ENCODE measurements at places on chromosomes 3 and 15.

DNA sequence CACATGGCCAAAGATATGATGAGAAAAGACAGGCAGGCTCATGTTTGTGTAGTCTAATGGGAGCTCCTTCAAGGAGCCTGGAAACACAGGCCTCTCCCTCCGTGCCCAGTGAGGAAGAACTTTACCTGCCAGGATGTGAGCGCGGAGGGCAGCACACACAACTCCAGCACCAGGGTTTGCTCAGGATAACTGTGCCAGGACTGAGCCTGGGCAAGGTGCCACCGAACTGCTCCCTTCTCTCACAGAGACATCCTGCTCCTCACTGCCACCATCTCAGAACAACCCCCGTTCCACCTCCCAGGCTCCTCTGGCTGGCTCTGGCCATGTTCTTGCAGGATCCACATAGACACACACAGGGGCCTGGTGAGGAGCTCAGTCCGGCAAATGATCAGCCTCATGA is 87.4 kb downstream of the NUP210 start:
- no peak for DNase-seq

DNA sequence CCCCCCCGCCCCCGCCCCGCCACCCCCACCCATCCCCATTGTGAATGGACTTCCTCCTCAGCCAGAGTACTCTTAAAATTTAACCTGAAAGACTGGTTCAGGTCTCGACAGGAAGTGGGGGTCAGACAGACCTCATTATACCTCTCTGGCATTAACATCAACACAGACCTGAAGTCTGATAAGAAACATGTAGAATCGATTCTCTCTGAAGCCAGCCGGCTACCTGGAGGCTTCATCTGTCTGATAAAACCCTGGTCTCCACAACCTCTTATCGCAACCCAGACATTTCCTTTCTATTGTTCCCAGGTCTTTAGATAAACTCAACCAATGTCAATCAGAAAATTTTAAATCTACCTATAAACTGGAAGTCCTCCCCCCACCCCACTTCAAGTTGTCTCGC is 42.6 kb downstream of the SLCO2A1 start:
- DNase-seq: no peak

GRCh38 chr3:105473521-105474223 is 107.0 kb downstream of the ALCAM start:
- no peak for DNase-seq

GRCh38 chr15:93932164-93932776 is 299.1 kb upstream of the MCTP2 start:
- no peak for DNase-seq

DNA sequence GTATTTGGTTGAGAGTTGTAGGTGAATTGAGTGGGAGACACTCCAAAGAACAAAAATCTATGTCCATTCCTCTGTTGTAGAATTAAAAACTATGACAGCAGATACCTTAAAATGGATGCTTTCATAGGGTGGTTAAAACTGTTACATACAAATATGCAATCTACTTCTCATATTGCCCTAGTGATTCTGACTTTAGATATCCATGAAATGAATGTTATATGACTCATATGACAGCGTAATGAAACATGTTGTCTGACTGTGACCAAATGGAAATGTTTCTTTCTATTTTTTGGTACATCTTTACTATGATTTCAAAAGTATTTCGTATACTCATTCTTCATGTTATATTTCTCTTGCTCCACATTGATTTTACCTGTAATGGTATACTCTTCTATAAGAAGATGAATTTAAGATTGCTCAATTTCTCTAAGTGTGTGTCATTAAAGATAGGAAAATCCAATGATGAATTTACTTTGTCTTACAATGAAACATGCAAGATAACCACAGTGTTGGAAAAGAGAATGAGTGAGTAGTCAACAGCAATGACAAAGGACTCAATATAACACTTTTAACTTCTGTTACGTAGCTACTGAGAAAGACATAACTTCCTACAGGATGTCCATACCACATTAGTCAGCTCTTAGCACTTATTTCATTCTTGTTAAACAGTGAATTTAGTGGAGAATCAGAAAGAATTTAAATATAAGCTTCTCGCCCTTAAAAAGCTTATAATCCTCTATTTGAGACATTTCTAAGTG is 79.3 kb upstream of the LSAMP start:
- DNase-seq: no peak

GRCh38 chr3:104939196-104939595 is 427.5 kb upstream of the ALCAM start:
- no peak for DNase-seq

DNA sequence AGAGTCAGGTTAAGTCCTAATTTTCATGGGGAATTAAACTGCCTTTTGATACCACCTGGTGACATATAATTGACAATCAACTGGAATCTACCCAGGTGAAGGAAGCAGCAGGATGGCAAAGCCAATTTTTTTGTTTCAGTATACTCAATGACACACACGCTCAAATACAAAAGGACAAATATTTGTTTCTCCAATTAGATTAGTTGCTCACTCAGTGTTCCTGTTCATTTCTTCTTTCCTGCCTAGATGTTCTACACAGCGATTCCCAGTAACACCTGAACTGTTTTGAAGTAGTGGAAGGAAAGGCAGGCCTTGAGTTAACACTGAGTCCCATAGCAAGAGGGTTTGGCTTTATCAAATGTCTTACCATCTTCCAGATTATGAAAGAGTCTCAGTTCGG is 157.5 kb downstream of the PDZRN3 start:
- no peak for DNase-seq

DNA sequence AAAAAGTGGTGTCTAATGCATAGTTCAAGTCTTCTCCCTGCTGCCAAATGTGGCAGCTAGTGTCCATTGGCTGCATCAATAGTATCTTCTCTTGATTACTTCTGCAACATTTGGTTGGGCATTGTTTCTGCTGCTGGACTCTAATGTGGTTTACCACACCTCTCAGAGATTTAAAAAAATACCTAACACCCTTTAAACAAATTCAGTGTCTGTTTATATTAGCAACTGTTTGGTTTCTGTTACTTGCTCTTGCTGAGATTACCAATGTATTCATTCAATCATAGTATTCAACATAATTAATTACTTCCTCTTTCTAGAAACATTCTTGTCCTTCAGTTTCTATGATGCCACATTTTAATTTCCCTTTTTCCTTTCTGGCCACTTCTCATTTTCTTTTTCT is 20.3 kb upstream of the NECTIN3 start:
- DNase-seq: no peak

- DNase-seq: no peak
Observed at GRCh38 chr3:123587401-123587800, 2.5 kb upstream of the HACD2 start.

DNA sequence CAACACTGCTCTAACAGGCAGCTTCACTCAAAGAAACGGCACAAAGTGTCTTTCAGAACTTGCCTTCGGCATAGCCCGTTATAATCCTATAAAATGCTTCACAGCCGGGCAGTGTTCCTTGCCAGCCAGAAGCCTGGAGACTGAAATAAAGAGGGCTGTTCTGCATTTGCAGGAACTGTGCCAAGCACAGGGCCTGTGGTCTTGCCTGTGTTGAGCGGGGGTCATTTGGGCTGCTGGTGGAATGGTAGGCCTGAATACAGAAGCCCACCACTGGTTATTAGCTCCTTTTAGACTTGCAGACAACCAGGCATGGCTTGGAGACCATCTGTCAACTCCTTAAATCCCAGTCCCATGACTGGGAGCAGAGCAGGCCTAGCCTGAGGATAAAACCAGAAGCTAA is 4.7 kb upstream of the ARHGEF3 start:
- DNase-seq: no peak

GRCh38 chr15:85496551-85497171 is 116.3 kb downstream of the AKAP13 start:
- DNase-seq: no peak

DNA sequence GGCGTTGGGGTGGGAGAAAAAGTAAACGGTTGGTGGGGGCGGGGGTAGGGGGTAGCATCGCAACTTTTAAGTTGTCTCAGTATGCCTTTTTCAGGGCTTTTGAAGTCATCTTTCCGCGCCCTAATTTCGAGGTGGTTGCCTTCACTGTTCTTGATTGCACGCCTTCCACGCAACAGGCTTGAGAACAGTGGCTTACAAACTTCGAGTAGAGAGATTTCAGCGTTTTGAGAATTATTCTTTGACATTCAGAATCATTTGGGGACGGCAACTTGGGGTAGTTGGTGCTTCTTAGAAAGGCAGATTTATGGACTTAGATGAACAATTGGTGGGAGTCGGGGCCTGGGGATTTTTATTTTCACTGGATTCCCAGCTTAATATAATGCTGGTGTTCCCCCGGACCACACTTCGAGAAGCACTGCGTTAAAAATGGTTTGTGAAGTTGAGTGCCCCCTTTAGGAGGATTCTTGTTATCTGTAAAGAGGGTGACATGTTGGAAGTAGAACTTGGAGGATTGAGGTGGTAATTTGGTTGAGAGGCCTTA is 880 bp downstream of the PPP4R2 start:
- DNase-seq: no peak

DNA sequence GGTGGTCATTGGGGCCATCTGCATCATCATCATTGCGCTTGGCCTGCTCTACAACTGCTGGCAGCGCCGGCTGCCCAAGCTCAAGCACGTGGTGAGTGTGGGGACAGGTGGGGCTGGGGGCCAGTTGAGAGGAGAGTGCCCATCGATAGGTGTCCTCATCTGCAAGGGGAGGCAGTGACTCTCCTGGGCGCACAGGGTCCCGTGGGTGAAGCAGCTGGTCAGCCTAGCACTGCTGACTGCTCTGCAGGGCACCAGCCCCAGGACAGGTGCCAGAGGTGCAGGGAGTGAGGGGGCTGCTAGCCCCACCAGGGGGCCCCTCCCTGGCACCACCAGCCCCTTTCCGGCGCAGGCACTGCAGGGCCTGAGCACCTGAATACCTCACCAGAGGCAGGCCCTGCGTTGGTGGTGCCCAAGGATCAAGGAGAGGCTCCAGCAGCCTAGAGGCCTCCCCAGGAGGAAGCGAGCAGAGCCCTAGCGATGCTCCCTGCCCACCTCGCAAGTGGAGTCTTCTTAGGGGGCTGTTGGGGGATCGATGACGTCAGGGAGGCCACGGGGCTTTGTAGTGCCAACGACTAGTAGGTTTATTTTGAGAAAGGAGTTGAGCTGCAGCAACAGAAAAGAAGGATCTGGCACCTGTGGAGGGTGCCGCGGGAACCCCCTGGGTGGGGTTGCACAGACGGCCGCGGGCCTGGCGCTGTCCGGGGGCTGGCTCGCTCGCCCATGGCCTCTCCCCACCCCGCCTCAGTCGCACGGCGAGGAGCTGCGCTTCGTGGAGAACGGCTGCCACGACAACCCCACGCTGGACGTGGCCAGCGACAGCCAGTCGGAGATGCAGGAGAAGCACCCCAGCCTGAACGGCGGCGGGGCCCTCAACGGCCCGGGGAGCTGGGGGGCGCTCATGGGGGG is 976 bp upstream of the ABTB1 start:
- no peak for DNase-seq

DNA sequence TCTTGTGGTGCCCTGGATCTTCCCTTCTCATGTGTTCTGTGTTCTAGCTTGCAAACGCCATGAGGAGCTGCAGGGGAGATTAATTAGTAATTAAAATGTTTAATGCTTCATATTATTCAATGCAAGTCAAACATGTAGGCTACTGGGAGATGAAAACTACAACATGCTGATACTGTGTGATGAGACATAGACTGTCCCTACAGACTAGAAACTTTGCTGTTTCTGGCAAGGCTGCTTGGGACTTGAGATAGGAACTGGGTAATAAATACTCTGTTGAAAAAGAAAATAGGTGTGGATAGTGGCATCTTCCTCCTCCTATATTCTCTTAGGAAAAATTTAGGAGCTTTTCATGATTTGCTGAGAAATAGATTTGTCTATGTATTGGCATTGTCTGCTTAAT is 379.2 kb downstream of the LPP start:
- no peak for DNase-seq

DNA sequence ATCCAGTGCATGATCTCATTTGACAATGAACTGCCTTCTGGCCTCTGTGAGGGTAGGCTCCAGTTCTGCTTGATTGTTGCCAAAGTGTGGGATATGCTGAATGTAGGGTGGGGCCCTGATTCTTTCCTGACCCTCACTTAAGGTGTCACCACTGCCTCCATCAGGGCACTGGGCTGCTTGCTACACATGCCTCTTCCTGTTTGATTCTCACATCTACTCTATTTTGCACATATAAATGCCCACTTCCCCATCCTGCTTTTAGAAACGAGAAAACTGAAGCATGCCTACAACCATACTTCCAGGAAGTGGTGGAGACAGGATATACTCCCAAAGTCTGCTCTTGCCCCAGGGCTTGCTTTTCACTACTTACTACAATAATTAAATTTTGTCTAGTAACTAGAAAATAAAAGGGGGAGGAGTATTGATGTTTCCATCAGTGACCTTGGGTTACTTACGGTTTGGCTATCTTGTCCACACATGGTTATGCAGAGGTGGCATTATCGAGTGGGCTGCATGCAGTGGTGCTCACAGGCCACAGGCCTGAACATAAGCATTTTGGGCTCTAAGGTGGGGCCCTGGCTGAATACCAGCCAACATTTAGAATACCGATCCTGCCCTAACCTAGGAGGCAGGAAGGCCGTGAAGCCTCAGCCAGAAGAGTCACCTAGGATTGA is 6.7 kb downstream of the ZDHHC3 start:
- no peak for DNase-seq

DNA sequence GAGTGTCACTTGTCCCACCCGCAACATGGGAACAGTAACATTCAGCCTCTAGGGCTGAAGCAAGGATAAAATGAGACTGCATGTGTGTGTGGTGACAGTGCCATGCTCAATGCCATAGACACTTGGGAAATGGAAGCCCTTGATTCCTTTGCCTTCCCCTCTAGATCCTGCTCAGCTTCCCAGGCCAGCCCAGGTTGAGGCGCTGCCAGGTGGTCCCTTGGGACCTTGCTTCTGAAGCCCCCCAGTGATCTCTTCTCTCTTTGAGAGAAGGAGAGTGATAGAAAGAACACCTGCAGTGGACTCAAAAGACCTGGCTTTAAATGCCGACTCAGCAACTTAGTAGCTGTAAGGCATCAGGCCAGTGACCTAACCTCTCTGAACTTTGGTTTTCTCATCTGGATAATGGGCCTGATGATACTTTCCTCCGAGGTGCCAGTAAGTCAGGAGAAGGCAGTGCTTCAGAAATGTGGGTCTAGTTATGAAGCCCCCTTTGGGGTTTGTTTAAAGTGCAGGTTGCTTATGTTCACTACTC is 144.5 kb downstream of the RPLP1 start:
- DNase-seq: no peak

DNA sequence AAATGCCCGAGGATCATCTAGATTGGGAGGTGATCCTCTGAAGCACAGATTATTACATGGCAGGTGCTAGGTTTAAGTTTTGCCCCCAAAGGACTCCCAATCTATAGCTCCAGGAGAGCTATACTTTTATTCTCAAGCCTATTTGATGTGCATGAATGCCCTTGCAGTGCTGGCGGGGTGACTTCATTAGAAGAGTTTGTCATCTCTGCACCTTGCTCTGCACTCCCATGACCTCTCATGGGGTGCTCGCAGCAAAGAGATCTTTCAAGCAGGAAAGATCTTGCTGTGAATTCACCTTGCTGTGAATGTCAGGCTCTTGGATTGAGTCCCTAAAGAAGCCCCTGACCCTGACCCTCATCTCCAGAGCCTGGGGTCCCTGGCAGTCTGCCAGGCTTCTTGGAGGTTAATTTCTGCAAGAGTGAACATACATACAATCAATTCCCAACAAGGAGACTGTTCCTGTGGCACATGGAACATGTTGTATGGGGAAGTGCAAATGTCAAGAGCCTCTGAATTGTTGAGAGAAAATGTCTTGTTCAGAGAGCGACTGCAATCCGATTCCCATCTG is 45.9 kb downstream of the FAM43A start:
- DNase-seq: no peak

Measured in cortex of kidney (tissue), 1 donor.